Astrocyte (in vitro differentiated cells and primary cell): ENCODE measurements at places on chromosomes 5 and 9. TPM values are rescaled to one million over a fixed set of nuclear protein-coding genes. Genes with fewer than 3 reads are reported as not detected.

GRCh38 chr9:87898151-87898550 lies 15.5 kb downstream of the SPATA31E1 start:
- H3K4me3 ChIP-seq = no peak overlapping the region
- no peak overlapping the region for H3K27ac ChIP-seq
- H3K36me3 ChIP-seq = no peaks in the 10 kb centered on the region
- H3K27me3 ChIP-seq = no peaks in the 10 kb centered on the region
- peak; percentile 59 for DNase-seq

- peaks cover 37% of the 10 kb centered on the region for H3K4me1 ChIP-seq
- H3K27me3 ChIP-seq = no peaks in the 10 kb centered on the region
- no peak overlapping the region for H3K4me3 ChIP-seq
- no peaks in the 10 kb centered on the region for H3K36me3 ChIP-seq
- DNase-seq = no peak
These were observed 172.1 kb downstream of the RGS3 start for GRCh38 chr9:113635586-113635985.

GRCh38 chr5:16884595-16884994 lies 51.5 kb downstream of the MYO10 start:
- H3K4me1 ChIP-seq = peaks cover 15% of the 10 kb centered on the region
- H3K4me3 ChIP-seq = no peak overlapping the region
- no peaks in the 10 kb centered on the region for H3K36me3 ChIP-seq
- H3K27me3 ChIP-seq = no peaks in the 10 kb centered on the region
- DNase-seq = no peak

GRCh38 chr5:19986031-19986619 lies 1.9 kb downstream of the CDH18 start:
- no peaks in the 10 kb centered on the region for H3K4me1 ChIP-seq
- no peak overlapping the region for H3K4me3 ChIP-seq
- no peak overlapping the region for H3K27ac ChIP-seq
- peak; percentile 7 for DNase-seq
- H3K27me3 ChIP-seq = no peaks in the 10 kb centered on the region

DNA sequence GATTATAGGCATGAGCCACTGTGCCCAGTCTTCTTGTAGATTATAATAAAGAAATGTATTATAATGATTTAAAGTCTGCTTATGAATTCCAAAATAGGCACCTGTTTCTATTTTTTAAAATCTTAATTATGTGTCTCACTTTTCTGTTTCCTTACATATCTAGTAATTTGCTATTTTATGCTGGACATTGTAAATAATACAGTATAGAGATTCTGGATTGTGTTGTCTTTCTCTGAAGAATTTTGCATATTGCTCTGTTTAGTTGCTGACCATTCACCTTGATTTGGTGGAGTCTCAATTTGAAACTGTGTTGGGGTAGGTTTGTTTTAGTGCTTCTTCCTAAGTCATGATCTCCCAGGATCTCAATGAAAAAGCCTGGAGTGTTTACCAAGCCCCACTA lies 102.8 kb downstream of the C9orf50 start:
- DNase-seq = no peak
- H3K4me1 ChIP-seq = no peaks in the 10 kb centered on the region
- H3K27me3 ChIP-seq = no peaks in the 10 kb centered on the region
- no peak overlapping the region for H3K27ac ChIP-seq
- no peak overlapping the region for H3K4me3 ChIP-seq
- no peaks in the 10 kb centered on the region for H3K36me3 ChIP-seq

DNA sequence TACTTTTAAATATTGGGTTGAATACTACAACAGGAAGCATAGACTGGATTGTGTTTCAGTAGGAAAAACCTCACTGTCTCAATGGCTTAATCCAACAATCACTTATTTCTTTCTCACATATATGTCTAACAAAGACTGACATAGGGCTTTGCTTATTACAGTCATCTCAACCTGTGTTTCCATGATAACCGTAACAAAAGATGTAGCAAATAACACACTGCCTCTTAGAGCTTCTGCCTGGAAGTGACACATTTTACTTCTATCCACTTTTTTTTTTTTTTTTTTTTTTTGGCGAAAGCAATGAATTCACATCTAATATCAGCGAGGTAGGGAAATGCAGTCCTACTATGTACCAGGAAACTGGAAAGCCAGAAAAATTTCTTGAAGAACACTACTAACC lies 204.9 kb upstream of the CDKN2B start:
- peak; percentile 30 for DNase-seq
- H3K27ac ChIP-seq = peak overlapping the region; percentile 23
- H3K27me3 ChIP-seq = no peaks in the 10 kb centered on the region
- peaks cover 49% of the 10 kb centered on the region for H3K4me1 ChIP-seq

DNA sequence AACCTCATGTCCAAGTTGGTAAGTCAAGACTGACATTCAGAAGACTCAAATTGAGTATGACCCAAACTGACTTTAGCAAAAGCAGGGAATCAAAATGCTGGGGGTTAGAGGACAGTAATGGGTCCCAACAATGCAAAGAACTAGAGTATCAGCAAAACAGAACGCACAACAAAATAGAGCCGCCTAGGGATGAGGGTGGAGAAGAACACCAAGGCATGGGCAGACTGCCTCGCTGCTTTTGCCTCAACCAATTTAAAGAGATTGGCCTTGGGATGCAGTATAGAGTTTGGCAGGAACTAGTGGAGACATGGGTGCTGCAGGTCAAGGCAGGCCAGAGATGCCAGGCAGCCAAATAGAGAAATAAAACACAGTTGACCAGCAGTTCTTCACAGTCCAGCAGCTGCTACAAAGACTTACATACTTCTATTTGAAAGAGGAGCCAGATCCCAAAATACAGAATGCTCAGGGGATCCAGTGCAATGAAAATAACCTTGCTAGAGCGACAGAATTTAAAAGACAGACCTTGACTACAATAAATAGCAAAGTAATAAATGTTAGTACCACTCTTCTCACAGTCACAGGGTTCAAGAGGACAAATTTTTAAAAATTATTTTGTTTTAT lies 83.9 kb upstream of the NIPBL start:
- no peak overlapping the region for H3K27ac ChIP-seq
- no peaks in the 10 kb centered on the region for H3K4me1 ChIP-seq
- no peaks in the 10 kb centered on the region for H3K36me3 ChIP-seq
- no peak overlapping the region for H3K4me3 ChIP-seq
- H3K27me3 ChIP-seq = no peaks in the 10 kb centered on the region

DNA sequence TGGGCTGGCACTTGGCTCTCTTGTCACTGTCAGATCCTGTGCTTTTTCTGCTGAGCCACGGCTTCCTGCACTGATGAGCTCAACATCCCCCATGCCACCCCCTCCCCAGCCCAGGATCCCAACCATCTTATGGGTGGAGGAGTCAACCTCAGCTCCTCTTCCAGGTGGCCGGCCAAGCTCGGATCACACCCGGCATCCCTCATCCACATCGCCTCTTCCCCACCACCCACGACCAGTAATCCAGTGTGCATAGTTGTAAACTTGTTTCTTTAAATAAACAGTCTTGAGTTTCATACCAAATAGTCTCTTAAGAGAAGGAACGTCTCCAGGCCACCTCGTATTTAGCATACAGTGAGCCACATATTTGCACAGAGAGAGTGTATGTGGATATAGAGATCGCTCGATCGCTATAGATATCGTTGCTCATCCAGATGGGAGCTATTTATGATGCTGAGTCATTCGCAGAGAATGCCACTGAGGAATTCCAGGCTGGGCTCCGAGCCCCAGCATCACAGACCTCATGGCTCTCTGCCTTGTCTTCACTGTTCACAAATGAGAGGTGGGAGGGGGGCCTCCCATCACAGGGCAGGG lies 61.8 kb upstream of the CPLX2 start:
- H3K27me3 ChIP-seq = no peaks in the 10 kb centered on the region
- DNase-seq = peak; percentile 79
- H3K4me1 ChIP-seq = peaks cover 17% of the 10 kb centered on the region
- H3K36me3 ChIP-seq = no peaks in the 10 kb centered on the region
- no peak overlapping the region for H3K4me3 ChIP-seq

- peaks cover 5% of the 10 kb centered on the region for H3K36me3 ChIP-seq
- no peak overlapping the region for H3K27ac ChIP-seq
- no peak for DNase-seq
- no peak overlapping the region for H3K4me3 ChIP-seq
- no peaks in the 10 kb centered on the region for H3K27me3 ChIP-seq
These were observed 53.9 kb downstream of the FAM78A start for GRCh38 chr9:131222460-131222859.

- peaks cover 19% of the 10 kb centered on the region for H3K4me1 ChIP-seq
- H3K27me3 ChIP-seq = no peaks in the 10 kb centered on the region
- no peak for DNase-seq
These were observed 18.5 kb downstream of the NINJ1 start for GRCh38 chr9:93115486-93116071.

DNA sequence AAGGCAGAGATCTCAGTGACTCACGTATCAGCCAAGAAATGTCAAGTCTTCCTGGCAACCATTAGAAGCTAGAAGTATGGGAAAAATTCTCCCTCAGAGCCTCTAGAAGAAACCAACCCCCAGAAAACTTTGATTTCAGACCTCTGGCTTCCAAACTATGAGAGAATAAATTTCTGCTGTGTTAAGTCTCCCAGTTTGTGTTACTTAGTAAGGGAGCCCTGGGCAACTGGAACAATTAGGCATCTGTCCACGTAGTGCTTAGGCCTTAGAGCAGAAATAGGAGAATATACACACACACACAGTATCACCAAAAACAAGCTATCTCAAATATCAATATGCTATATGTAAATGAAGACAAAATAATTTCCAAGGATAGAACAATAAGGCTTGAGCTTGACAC lies 894.8 kb upstream of the CDH10 start:
- H3K27ac ChIP-seq = no peak overlapping the region
- no peaks in the 10 kb centered on the region for H3K4me1 ChIP-seq
- peak; percentile 5 for DNase-seq
- no peaks in the 10 kb centered on the region for H3K36me3 ChIP-seq
- no peaks in the 10 kb centered on the region for H3K27me3 ChIP-seq

DNA sequence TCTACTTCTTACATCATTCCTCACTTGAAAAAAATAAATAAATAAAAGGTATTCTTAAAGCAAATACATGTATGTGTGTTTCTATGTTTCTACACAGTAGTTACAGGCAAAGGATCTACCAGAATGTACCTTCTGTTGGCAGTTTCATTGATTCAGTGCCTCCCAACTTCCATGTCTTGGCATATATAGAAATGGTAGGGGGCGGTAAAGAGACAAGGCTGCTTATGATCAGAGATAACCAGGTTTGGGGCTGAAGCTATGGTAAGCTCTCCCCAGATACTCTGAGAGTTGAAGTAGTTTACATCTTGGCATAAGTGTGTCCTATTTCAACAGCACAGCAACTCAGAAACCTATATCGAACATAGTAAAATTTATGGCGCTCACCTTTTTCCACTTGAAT lies 1075.4 kb upstream of the C9orf72 start:
- H3K4me3 ChIP-seq = no peak overlapping the region
- no peaks in the 10 kb centered on the region for H3K27me3 ChIP-seq
- DNase-seq = no peak
- H3K27ac ChIP-seq = no peak overlapping the region
- no peaks in the 10 kb centered on the region for H3K4me1 ChIP-seq

DNA sequence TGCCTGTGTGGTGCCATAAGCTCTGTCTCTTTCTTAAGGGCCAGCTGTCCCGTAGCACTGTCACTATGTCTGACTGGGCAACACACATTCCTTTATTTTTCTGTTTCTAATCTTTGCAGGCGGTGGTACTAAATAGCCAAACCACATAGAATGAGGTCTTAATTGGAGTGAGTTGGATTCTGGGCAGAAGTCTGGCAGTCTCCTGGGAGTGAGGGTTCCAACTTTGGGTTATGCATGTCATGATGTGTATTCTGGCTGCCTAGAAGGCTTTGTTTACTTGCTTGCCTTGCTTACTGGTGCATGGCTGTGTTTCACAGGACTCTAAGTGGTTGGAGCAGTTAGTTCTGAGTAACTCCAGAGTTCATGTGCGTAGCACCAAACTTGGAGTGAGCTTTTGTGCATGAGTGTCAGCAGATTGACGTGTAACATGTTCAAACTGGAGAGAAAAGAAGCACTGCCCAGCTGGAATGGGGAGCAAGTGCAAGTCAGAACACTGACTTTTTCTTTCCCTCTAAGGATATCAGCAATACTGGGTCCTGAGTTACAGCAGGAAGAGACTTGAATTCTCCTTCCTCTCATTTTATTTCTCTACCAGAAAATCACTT lies 185.8 kb downstream of the PCSK1 start:
- peak overlapping the region; percentile 29 for H3K27ac ChIP-seq
- peaks cover 18% of the 10 kb centered on the region for H3K4me1 ChIP-seq
- H3K27me3 ChIP-seq = no peaks in the 10 kb centered on the region

GRCh38 chr5:144032375-144032774 lies 138.1 kb downstream of the YIPF5 start:
- no peaks in the 10 kb centered on the region for H3K36me3 ChIP-seq
- DNase-seq = no peak
- H3K27ac ChIP-seq = no peak overlapping the region

- DNase-seq = no peak
- H3K27me3 ChIP-seq = peaks cover 62% of the 10 kb centered on the region
These were observed at the start of gene PDE8B for GRCh38 chr5:77210091-77210963. PDE8B (plus strand) TSS chr5:77210680; CDS start chr5:77210926, 246 bp downstream.

DNA sequence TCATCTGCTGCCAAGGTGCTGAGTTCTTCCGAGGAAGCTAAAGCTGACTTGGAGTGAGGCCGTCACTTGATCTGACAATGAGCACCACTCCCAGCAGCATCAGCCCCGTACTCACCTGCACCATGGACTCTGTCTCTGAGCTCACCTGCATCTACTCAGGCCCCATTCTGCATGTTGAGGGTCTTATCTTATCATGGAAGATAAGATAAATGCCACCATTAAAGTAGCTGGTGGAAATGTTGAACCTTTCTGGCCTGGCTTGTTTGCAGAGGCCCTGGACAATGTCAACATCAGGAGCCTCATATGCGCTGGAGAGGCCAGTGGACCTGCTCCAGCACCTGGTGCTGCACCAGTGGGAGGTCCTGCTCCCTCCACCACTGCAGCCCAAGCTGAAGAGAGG lies 35.0 kb upstream of the HMGCS1 start:
- no peak overlapping the region for H3K27ac ChIP-seq
- H3K27me3 ChIP-seq = no peaks in the 10 kb centered on the region
- no peaks in the 10 kb centered on the region for H3K36me3 ChIP-seq
- H3K4me3 ChIP-seq = no peak overlapping the region
- no peaks in the 10 kb centered on the region for H3K4me1 ChIP-seq

GRCh38 chr5:74647096-74647495 lies 6.6 kb upstream of the ENC1 start:
- H3K27me3 ChIP-seq = no peaks in the 10 kb centered on the region
- DNase-seq = no peak
- H3K27ac ChIP-seq = no peak overlapping the region
- H3K4me1 ChIP-seq = peaks cover 31% of the 10 kb centered on the region
- H3K4me3 ChIP-seq = no peak overlapping the region

The ARID3C gene
- 0.16 and 0.19 TPM in 2 replicates for total RNA-seq

The IPPK gene
- total RNA-seq = 11.3 and 14.1 TPM in 2 replicates

The CCDC152 gene
- total RNA-seq = 1.2 and 1.3 TPM in 2 replicates

The LHX3 gene
- total RNA-seq = not detected in 2 replicates

The SLC2A8 gene
- 16.5 and 18.8 TPM in 2 replicates for total RNA-seq

The GLIPR2 gene
- total RNA-seq = 150 and 157 TPM in 2 replicates
